ENCODE measurements at places on chromosomes 5 and 9.

DNA sequence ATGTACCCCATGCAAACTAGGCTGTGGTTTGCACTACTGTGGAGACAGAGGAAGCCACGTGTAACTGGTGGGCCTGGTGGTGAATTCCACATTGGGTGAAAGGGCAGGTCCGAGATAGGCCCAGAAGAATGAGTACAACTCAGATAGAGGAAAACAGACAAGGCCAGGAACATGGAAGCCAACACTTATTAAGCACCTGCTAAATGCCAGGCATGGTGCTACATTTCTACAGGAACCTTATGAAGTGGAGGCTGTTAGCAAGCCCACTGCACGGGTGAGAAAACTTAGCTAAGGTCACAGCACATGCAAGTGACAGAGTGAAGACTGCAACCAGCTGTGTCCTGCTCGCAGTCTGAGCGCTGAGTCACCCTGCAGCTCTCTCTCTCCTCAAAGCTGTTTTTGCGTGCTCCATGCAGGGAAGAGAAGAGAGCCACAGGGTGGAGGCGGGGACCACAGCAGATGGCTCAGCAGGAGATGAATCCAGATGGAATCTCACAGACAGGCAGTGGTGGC, 65.5 kb upstream of the SPTLC1 start:
- DNase-seq: peak; percentile 56

GRCh38 chr5:174093123-174093522, 47.6 kb downstream of the NSG2 start:
- DNase-seq: no peak

GRCh38 chr9:127903557-127904475, 4.4 kb upstream of the ST6GALNAC6 start:
- no peak for DNase-seq

GRCh38 chr5:61840361-61840760, 465.6 kb upstream of the KIF2A start:
- no peak for DNase-seq

GRCh38 chr9:38000332-38000731, 68.7 kb downstream of the SHB start:
- no peak for DNase-seq

GRCh38 chr5:79602889-79603288, 9.4 kb upstream of the TENT2 start:
- DNase-seq: no peak

- no peak for DNase-seq
Observed at GRCh38 chr5:59583151-59583809, 310.2 kb downstream of the PDE4D start.

DNA sequence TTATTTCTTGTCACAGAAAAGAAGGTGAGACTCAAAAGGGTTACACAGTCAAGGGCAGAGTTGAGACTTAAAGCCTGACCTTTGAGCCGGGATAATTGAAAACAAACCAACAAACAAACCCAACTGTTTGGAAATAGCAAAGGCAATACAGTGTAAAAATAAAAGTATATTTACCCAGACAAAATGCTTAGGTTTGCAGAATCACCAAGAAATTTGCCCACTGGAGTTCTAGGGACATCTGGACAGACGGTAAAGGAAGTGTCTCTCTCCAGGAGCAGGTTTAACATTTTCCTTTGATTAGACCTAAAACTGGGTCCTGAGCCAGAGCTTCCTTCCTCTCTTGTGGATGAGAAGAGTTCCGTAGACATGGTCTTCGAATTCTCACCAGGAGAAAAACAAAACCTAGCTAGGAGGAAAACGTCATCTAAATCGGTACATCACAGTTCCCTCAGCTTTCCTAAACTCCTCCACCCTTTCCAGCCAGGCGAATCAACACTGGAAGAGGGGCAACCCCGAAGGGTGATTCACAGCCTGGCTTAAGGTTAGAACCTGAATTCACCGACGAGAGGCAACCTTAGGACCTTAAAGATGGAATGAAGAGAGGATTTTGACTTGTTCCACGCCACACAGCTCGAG, 673 bp downstream of the CDC25C start:
- DNase-seq: peak; percentile 53

DNA sequence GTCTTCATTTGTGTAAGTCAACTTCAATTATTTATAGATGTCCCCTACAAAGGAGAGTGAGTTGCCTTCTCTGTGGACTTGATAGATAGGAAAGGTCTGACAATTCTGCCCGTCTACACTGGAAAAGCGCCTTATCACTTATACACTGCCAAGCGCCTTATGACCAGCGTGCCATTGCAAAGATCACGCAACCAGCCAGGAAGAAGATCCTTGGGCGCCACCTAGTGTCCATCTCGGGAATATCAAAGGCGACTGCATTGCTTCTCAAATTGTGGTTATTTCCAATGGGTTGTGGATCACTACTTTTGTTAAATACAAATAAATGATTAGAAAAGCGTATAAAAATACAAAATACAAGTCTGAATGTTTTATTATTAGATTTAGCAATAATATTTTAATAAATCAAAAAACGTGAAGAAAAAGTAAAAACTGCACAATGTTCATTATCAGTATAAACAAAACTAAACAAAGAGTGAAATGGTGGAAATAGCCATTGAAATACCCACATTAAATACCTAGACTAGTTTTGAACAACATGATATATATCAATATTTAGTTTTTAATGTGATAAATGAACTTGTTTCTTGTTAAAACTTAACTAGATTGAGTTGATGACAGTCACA, 27.8 kb downstream of the SUB1 start:
- DNase-seq: peak; percentile 84

- DNase-seq: peak; percentile 65
Observed at GRCh38 chr5:38426986-38427950, 129.2 kb downstream of the LIFR start.

- DNase-seq: peak; percentile 61
Observed at GRCh38 chr9:33139421-33140228, 27.5 kb downstream of the B4GALT1 start.

DNA sequence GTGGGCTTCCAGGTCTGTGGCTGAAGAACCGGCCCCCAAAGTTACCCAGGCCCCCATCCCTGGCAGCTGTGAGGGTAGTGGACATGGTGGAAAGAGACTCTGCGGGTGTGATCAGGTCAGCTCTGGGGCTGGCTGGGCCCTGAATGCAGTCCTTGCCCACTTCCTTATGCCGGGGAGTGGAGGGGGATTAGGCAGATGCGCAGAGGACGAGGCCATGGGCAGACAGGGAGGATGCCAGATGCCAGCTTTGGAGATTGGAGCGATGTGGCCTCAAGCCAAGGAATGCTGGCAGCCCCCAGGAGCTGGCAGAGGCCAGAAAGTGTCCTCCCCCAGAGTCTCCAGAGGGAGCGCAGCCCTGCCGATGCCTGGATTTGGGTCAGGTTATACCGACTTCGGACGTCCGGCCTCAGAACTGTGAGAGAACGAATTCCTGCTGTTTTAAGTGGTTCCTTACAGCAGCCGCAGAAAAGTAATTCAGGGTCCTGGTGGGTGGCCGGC, 69.8 kb downstream of the ADAMTS2 start:
- no peak for DNase-seq

DNA sequence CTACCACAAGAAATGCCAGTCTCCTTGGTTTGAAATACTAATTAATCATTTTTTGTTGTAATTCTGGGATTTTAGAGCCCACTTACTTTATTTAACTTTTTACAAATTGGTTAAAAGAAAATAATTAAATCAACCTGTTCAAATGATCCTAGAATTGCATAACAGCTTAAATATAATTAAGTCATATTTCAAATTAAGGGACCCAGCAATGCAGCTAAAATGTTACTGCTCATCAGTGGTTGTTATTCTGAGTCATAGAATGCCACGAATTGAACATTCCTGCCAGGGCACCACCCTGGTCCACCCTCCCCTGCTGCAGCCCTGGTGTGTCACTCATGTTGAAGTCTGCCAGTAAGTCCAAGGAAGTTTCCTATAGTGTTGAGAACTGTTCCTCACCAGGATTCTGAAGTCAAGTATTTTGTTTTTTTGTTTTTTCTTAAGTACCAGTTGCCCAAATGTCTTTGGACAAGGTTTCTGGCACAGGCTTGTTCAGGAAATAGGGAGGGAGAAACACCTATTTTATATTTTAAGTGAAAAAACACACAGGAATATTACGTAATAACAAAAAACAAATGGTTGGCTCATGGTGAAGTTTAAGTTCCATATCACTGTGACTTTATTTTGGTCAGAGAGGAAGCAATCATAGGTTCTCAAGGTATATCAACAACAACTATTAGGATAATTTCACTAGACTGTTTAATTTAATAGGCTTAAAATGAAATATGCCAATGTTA, 4.3 kb upstream of the ITGA1 start:
- DNase-seq: peak; percentile 85

GRCh38 chr9:71509054-71509453, 259.3 kb downstream of the CEMIP2 start:
- peak; percentile 27 for DNase-seq

DNA sequence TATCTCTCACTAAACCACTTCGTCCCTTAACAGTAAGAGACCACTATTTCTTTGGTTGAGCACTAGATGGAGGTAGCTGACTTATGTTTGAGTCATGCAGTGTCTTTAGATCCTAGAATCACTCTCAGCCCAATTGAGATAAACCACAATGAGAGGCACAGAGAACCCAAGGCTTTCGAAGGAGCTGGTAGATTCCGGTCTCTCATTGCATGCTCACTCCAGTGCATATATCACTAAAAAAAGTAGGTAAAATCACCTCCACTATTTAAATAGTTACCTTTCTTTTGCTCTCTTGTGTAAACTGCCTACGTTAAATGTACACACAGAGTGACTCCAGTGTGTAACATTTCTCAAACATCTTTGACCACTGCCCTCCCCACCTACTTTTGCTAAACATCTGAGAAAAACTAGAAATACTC, 27.6 kb downstream of the ACTL7A start:
- DNase-seq: peak; percentile 4

DNA sequence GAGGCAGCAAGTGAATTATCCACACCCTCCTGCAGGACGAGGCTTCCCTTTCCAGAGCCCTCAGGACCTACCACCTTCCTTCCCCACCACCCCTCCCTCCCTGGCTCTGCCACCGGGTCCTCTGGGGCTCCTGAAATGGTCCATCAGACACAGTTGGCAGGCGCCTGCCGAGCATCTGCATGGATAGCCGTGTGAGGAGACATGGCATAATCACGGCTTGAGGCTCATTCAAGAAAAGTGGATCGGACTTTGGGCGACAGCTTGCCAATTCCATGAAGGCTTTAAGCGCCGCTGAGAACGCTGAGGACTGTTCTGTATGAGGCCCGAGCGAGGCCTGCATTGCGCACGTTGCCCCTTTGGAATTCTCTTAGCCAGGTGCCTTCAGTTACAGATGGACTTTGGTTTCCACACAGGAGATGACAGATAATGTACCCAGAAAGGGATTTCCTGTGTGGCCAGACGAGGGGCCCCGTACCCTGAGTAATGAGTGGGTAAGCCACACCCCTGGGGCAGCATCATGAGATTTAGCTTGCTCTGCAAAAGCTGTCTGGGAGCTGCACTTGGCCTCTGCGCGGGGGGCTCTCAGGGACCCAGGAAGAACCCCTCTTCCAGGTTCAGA, 179.8 kb downstream of the OLFM1 start:
- DNase-seq: no peak

DNA sequence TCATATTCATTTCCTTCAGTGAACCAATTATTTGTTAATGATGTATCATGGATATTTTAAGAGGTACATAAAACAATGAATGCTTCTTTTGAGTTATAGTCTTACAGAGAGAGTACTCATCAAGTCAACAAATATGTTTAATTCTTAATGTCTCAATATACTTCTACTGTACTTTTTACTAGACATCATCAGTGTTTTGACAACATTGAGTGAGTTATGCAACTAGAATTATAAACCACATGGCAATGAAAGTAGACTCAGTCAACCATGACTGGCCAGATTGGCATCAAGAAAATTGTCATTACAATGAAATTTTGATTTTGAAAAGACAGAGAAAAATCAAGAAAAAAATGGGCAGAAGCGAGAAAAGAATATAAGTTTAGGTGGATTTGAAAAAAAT, 1248.1 kb upstream of the CDH18 start:
- DNase-seq: peak; percentile 2

DNA sequence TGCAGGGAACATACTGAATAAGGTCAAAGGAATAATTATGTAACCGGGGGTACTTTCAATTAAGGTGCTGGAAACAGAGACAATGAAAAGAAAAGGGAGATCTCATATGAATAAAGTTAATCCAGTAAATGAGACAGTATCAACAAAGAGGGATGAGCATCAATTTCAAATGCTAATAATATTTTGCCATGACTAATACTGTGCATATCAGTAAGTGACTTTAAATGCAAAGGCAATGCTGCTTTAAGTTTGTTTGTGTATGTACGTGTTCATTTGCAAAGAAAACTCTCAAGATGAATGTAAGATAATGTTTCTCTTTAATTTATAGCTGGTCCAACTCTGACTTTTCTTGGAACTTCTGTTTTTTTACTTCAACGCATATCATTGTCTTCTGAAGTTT, 139.9 kb downstream of the PDE4D start:
- DNase-seq: no peak

DNA sequence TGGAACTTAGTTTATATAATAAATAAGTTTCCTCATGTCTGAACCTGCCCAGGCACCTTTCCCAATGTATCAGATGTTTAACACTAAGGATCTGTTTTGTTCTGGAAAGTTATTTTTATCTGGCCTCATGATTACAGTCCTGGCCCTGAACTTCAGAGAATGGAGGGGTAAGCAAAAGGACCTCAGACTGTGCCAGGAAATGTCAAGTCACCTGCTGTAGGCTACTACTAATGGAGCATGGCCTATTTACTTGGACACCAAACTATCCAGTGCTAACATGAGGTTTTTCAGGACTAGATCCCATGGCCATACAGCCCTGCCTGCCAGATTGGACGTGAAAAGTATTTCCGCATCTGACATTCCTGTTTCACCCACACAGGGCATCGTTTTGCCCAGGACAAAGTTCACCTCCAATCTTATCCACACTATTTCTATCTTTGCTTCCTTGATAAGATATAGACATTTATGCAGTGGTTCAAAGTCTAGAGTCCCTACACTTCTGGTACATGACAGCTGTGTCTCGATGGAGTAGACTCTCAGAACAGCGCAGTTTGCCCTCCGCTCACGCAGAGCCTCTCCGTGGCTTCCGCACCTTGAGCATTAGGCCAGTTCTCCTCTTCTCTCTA, at the start of gene BTNL8:
Gene BTNL8 (plus strand): TSS at position 539 of the 626 bp plus-strand sequence. CDS start 152 bp downstream, outside the sequence.
- DNase-seq: peak; percentile 16

DNA sequence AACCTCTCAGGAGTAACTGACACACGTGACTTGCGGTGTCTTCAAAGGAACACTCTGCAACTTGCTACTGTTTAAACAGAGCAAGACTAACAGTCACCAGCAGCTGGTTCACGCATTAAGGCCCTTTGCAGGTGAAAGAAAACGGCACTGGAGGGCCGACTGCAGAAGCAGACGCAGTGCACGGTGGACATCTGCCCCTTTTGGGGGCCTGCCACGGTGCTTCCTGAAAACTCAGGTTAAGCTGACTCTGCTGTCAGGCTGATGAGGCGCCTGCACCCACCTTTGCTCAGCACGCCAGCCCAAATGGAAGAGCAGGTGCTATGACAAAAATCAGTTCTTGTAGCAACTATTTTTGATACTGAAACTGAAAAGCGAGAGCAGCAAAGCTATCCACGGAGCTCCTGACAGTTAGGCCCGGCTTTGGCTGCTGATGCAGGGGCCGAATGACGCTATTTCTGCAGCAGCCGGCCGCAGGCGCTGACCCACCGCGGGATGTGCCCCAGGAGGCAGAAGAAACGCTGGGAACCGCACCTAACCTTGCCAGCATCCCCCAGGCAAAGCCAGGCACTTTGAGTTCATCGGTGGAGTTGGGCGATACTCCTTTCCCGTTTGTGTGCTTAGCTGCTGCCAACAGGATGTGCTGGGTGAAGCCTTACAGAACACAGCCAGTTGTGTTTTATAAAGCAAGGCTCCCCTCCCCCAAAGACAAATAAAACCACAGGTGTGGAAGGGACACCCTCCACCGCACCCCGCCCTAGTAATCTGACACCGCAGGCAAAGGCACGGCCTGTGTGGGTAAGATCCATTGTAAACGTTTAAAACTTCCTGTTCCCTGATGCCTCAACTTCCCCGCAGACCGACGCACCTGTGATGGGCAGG, 21.1 kb upstream of the TERT start:
- DNase-seq: peak; percentile 90
